ENCODE measurements at places on chromosomes 2 and 18. TPM values are rescaled to one million over a fixed set of nuclear protein-coding genes. Genes with fewer than 3 reads are reported as not detected.
A peak's percentile ranks its signal among the peaks of the same experiment; 100 is the strongest.

DNA sequence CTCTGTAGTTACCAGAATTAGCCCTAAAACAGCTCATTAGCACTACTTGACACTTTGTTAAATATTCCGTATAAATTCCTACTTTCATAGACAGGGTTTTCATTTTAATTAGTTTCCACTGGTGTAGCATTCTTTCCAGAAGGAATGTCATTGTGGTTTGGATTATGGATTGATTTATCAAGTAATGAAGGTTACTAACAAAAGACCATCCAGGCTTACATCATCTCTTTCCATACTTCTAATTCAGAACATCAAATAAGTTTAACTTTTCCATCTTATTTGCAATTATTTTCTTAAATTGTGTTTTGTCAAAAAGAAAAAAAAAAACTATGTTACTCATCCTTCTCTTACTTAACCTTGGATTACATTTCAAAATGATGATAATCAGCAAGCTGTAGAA lies 231.8 kb upstream of the SPOPL start:
- no peaks in the 10 kb centered on the region for H3K27me3 ChIP-seq
- DNase-seq: no peak
- no peak overlapping the region for H3K27ac ChIP-seq
- H3K36me3 ChIP-seq: no peaks in the 10 kb centered on the region

DNA sequence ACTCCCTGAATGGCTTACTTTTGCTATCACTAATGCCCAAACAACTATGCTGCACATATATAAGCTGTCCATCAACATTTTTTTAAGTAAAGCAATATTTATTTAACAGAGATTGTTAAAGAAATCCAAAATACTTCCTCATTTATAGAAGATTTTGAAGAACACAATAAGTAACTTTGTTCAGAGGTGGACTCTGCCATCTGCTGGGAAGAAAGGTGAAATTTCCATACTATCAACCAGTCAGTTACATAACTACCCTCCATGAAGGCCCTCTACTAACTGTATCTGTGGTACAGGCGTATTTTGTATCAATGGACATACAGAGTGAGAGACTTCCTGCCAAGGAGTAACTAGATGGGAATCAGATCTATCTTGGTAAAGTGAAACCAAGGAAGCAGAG lies 106.0 kb downstream of the DTNB start:
- H3K36me3 ChIP-seq: no peaks in the 10 kb centered on the region
- H3K4me1 ChIP-seq: no peaks in the 10 kb centered on the region
- no peak for DNase-seq

GRCh38 chr2:41894563-41895333 lies 153.1 kb upstream of the PKDCC start:
- DNase-seq: no peak
- no peak overlapping the region for H3K4me3 ChIP-seq
- H3K4me1 ChIP-seq: peaks cover 10% of the 10 kb centered on the region
- no peaks in the 10 kb centered on the region for H3K36me3 ChIP-seq
- H3K27me3 ChIP-seq: no peaks in the 10 kb centered on the region

GRCh38 chr2:35788543-35788942 lies 567.0 kb upstream of the CRIM1 start:
- no peak for DNase-seq
- H3K4me1 ChIP-seq: no peaks in the 10 kb centered on the region
- H3K36me3 ChIP-seq: no peaks in the 10 kb centered on the region
- H3K27me3 ChIP-seq: no peaks in the 10 kb centered on the region

GRCh38 chr2:26702025-26702424 lies 9.5 kb downstream of the KCNK3 start:
- H3K4me1 ChIP-seq: no peaks in the 10 kb centered on the region
- no peak overlapping the region for H3K27ac ChIP-seq
- DNase-seq: no peak

- no peaks in the 10 kb centered on the region for H3K27me3 ChIP-seq
- H3K27ac ChIP-seq: no peak overlapping the region
- H3K36me3 ChIP-seq: no peaks in the 10 kb centered on the region
- H3K4me1 ChIP-seq: no peaks in the 10 kb centered on the region
- no peak overlapping the region for H3K4me3 ChIP-seq
- DNase-seq: no peak
Measured at GRCh38 chr2:11093467-11093866, 61.8 kb upstream of the SLC66A3 start.

DNA sequence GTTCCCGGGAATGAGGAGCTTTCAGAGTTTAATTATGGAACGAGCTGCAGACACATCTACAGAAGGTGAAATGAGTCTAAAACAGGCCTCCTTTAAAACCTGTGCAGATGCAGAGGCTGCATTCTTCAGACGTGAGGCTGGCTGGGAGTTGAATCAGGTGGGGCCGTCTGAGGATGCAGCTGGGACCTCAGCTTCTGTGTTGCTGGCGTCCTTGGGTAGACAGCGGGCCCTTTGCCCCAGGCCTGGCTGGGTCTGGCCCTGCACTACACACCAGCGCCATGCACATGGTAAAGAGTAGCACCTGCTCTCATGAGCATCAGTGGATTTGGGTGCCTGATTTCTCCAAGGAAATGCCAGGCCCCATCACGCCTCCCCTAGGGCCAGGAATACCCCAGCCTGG lies 67.3 kb downstream of the TMEM18 start:
- H3K36me3 ChIP-seq: no peaks in the 10 kb centered on the region
- no peak overlapping the region for H3K4me3 ChIP-seq
- no peak for DNase-seq
- H3K4me1 ChIP-seq: no peaks in the 10 kb centered on the region
- H3K27me3 ChIP-seq: 0 out of 2 replicates have a peak, but pooled peaks cover 7% of the 10 kb centered on the region
- no peak overlapping the region for H3K27ac ChIP-seq

DNA sequence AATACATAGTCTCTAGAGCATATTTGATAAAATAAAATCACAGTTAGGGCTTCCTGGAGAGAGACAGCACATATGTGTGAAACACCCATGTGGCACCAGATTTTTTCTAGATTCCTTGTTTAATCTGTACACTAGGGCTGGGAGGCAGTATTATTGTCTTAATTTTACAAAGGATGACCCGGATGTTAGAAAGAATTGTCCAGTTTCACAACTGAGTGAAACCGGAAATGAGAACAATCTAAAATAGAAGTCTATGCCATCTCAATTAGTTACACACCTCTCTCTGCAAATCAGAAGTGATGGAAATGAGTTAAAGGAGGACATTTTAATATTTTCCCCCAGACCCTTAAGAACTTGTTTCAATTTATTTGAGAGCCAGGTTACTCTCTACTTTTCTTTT lies 463.7 kb upstream of the DSEL start:
- no peak overlapping the region for H3K27ac ChIP-seq
- H3K36me3 ChIP-seq: no peaks in the 10 kb centered on the region
- H3K4me3 ChIP-seq: no peak overlapping the region

DNA sequence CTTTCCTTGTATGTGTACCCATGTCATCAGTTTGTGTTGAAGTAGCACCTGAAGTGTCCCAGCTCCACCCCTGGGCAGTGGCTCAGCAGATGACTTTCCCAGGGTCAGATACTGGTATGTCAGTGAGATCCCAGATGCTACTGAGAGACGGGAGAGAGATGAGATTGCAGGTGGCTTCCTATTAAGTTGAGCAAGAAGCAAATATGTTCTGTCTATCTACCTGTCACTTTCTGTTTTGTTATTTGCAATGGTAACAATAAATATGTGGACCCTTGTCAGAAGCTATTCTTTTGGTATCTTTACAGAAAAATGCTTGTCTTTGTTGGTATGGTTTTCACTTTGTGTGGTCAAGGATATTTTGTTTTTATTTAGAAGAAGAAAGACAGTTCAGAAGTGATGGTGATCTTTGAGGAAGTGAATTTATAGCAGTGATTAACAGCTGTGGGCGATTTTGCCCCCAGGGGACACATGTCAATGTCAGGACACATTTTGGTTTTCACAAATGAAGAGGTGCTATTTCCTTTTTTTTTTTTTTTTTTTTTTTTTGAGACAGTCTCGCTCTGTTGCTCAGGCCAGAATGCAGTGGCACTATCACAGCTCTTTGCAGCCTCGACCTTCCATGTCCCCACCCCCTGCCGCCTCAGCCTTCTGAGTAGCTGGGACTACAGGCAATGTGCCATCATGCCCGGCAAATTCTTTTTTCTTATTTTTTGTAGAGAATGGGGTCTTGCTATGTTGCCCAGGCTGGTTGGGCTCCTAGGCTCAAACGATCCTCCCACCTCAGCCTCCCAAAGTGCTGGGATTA lies 21.4 kb downstream of the MGAT5 start:
- H3K4me1 ChIP-seq: no peaks in the 10 kb centered on the region
- no peak overlapping the region for H3K4me3 ChIP-seq
- peaks cover 8% of the 10 kb centered on the region for H3K36me3 ChIP-seq
- no peak overlapping the region for H3K27ac ChIP-seq

- H3K27ac ChIP-seq: no peak overlapping the region
- H3K4me3 ChIP-seq: no peak overlapping the region
- H3K4me1 ChIP-seq: no peaks in the 10 kb centered on the region
- no peak for DNase-seq
- no peaks in the 10 kb centered on the region for H3K36me3 ChIP-seq
Measured at GRCh38 chr18:13559754-13560153, 166.6 kb downstream of the FAM210A start.

DNA sequence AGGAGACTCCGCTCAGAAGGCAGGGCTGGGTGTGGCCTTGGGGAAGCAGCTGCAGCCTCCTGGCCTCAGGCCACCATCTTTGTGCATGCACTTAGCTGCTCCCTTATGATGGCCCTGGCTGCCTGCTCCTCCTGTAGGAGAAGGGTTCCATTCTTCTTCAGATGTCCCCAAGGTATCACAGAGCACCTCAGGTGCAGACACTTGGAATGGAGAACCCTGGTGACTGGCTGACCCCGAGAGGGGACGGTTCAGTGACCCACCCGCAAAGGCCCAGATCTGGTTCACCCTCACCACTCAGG lies 9.6 kb downstream of the GPAT2 start:
- H3K4me1 ChIP-seq: no peaks in the 10 kb centered on the region
- DNase-seq: no peak
- H3K27me3 ChIP-seq: no peaks in the 10 kb centered on the region
- no peak overlapping the region for H3K4me3 ChIP-seq
- no peak overlapping the region for H3K27ac ChIP-seq

DNA sequence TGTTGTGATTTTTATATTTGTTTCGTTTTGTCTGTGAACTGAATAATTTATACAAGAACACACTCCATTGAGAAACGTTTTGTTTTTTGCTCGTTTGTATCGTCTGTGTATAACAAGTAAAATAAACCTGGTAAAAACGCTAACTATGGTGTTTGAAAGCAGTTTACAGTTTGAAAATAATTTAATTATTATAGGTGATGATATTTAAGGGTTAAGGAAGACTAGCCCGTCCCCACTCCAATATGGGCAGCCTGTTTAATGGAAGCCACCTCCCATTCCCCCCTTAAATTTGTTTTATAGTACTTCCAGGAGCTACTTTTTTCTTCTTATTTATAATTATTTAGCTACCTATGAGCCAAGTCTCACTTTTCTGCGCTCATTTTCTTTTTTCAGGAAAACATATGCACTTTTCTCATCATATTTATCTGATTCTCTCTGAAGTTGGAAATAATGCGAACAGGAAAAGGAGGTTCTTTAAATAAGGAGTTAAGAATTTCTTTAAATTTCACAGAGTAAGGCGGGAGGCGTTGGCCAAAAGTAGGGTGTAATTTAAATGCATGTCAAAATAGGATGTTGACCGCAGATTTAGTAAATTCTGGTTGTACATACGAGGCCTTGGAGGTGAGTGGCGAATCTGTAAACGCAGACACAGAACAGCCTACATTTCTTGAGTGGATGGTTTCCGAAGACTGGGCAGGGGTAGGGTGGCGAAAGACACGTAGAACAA lies 9.8 kb downstream of the TBR1 start:
- H3K27ac ChIP-seq: no peak overlapping the region
- no peak overlapping the region for H3K4me3 ChIP-seq
- H3K36me3 ChIP-seq: no peaks in the 10 kb centered on the region
- no peak for DNase-seq
- H3K27me3 ChIP-seq: no peaks in the 10 kb centered on the region

GRCh38 chr2:217299590-217299989 lies 439.7 kb upstream of the TNP1 start:
- no peaks in the 10 kb centered on the region for H3K27me3 ChIP-seq
- no peak overlapping the region for H3K27ac ChIP-seq
- DNase-seq: no peak
- peaks cover 8% of the 10 kb centered on the region for H3K36me3 ChIP-seq

- no peak overlapping the region for H3K4me3 ChIP-seq
- H3K27ac ChIP-seq: no peak overlapping the region
- H3K4me1 ChIP-seq: no peaks in the 10 kb centered on the region
Measured at GRCh38 chr2:215140166-215140707, 1.8 kb upstream of the ABCA12 start.

DNA sequence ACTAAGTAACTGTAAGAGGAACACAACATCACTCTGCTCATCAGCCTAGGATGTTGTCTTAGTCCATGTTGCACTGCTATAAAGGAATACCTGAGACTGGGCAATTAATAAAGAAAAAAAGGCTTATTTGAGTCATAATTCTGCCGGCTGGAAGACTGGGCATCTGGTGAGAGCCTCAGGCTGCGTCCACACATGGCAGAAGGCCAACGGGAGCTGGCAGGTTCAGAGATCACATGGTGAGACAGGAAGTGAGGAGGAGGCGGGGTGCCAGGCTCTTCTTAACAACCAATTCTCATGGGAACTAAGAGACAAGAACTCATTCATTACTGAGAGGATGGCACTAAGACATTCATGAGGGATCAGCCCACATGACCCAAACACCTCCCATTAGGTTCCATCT lies 46.8 kb downstream of the EPG5 start:
- DNase-seq: peak; percentile 47
- no peak overlapping the region for H3K4me3 ChIP-seq
- H3K36me3 ChIP-seq: no peaks in the 10 kb centered on the region
- H3K27ac ChIP-seq: no peak overlapping the region
- 0 out of 2 replicates have a peak, but pooled peaks cover 3% of the 10 kb centered on the region for H3K4me1 ChIP-seq

DNA sequence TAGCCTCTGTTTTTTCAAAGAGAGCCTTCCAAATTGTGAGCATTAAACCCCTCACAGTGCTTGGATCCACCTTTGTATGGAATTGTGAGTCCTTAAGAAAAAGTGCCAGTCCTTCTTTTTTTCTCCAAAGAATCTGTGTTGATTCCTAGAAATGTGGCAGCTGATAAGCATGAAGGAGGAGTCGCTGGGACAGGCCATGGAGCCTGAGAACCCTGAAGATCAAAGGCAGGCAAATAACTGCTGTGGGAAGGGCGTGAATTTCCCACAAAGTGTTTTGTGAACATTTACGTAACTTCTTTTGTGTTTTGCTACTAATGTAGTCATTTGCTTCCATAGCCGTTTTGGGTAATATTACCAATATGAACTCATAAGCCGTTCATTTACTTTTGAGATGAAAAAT lies 27.7 kb upstream of the CHMP1B start:
- H3K27me3 ChIP-seq: no peaks in the 10 kb centered on the region
- no peak overlapping the region for H3K27ac ChIP-seq
- no peaks in the 10 kb centered on the region for H3K36me3 ChIP-seq
- no peaks in the 10 kb centered on the region for H3K4me1 ChIP-seq
- DNase-seq: no peak
- H3K4me3 ChIP-seq: no peak overlapping the region

The SF3B6 gene
- 360 TPM for total RNA-seq

The HOXD10 gene
- total RNA-seq: 2.2 TPM

The ACADL gene
- total RNA-seq: 1.6 TPM

The UGT1A5 gene
- not detected for total RNA-seq

The SDC1 gene
- 62.6 TPM for total RNA-seq

The INHBB gene
- not detected for total RNA-seq

The CCDC121 gene
- 8.4 TPM for total RNA-seq

The MSH6 gene
- total RNA-seq: 270 TPM

The KATNAL2 gene
- 5.1 TPM for total RNA-seq

The TPO gene
- not detected for total RNA-seq
